ENCODE measurements at places on chromosomes 12 and 14. TPM values are rescaled to one million over a fixed set of nuclear protein-coding genes. Genes with fewer than 3 reads are reported as not detected.

DNA sequence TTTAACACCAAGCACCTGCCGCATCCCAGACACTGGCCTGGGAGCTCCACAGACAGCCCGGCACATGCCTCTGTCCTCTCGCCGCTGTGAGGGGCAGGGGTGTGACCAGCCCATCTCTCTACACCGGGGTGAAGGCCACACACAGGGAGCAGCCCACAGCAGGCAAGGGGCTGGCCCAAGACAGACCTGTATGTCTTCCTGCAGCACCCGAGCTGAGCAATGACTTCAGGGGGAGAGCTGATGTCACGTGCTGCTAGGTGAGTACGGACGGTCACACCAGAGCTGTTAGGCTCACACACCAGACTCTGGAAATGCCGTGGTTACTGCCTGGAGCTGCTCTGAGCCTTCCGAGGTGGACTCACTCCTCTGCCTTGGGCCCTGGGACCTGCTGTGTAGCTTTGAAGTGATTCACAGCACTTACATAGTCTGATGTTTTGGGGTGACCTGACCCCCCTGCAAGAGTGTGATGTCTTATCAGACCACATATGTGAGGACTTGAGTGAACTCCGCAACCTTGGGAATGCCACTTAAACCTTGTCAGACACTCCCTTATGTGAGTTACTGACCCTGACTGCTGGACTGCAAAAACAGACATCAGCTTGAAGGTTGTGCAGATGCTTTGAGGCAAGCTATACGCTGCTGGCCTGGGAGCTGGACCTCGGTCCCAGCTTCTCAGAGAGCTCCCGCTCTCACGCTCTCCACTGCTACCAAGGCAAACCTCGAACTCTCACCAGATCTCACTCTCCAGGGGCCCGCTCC lies 1.8 kb downstream of the XRCC3 start:
- no peak for DNase-seq

- no peak for DNase-seq
Observed at GRCh38 chr12:27685274-27685673, 11.0 kb upstream of the REP15 start.

DNA sequence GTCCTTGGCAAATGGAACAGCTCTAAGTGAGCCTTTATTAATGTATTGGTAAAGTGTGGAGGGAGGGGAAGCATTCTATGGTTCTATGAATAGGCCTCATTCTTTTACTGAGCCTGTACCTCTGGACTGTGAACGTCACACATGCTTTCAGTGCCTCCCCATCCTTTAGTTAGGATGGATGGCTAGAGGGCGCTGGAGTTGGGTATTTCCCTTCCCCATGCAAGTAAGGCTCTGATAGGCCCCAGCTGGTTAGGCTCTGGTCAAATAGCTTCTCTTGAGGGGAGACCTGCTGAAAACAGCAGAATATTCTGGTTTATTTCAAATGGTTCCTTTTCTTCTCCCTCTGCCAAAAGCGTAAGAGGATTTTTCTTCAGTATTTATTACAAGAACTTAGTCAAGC lies 860.9 kb upstream of the MDGA2 start:
- DNase-seq, result peak; percentile 3

The ZFYVE26 gene
- total RNA-seq, result 14.2 TPM

- DNase-seq, result no peak
Observed at GRCh38 chr12:112546996-112547395, 128.2 kb downstream of the PTPN11 start.

DNA sequence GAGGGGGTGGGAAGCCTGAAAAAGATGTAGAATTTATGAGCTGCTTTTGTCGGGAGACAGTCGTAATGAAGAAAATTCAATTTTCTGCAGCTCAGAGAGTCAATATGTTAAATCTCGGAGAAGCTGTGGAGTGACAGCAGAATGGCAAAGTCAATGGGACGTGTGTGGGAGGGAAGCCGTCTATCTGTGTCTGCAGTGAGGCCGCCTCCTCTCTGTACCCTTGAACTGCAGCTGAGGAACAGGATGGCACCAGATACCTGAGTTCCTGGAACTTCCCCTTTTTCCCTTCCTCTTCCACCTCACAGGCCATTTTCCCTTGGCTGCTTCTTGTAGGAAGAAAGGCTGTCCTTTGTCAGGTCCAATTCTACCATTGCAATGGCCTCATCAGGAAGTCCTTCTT lies 9.3 kb upstream of the CALCOCO1 start:
- no peak for DNase-seq

The SRGAP1 gene
- 3.0 TPM for total RNA-seq

- DNase-seq, result peak; percentile 14
Observed at GRCh38 chr12:110689281-110690126, 589 bp upstream of the HVCN1 start.

The PIWIL1 gene
- not detected for total RNA-seq

The JAG2 gene
- 0.15 TPM for total RNA-seq

The INHBC gene
- total RNA-seq, result not detected

- DNase-seq, result no peak
Observed at GRCh38 chr14:30648471-30648870, 26.4 kb downstream of the SCFD1 start.

DNA sequence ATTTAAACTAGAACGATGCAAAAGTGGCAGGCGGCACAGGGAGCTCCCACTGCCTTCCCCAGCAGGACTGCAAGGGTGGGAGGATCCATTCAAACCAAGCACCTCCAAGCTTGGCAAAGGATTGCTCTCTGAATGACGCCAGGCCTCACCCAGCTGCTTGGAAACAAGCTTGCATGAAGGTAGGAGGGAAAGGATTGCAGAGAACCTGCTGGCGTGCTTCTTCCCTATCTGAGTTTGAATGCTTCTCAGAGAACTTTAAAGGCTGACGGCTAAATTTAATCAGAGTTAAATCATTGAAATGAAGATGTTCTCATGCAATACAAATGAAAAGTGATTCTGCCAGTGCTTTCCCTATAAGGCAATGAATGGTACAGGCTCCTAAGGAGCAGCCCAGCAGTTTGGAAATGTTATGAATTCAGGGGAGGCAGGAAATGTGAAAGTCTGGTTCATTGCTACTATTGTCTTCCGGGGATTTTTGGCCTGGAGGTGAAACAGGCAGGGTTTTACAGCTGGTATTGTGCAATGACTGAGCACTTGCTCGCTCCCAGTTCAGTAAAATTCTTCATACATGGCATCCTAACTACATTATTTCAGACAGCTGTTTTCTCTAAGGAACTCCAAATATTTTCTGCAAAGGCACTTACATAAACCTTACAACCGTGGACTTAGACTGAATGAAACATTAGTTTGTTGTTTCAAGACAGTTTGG lies 31.9 kb upstream of the DUSP6 start:
- DNase-seq, result peak; percentile 77

Data from M059J (cell line).